Occipital lobe (tissue), 3 donors: ENCODE measurements at places on chromosomes 2 and 18. TPM values are rescaled to one million over a fixed set of nuclear protein-coding genes. Genes with fewer than 3 reads are reported as not detected.

Gene MMADHC
- total RNA-seq: 137 TPM

GRCh38 chr18:58787536-58788149 is 77.0 kb upstream of the ZNF532 start:
- peak; percentile 10 for DNase-seq

DNA sequence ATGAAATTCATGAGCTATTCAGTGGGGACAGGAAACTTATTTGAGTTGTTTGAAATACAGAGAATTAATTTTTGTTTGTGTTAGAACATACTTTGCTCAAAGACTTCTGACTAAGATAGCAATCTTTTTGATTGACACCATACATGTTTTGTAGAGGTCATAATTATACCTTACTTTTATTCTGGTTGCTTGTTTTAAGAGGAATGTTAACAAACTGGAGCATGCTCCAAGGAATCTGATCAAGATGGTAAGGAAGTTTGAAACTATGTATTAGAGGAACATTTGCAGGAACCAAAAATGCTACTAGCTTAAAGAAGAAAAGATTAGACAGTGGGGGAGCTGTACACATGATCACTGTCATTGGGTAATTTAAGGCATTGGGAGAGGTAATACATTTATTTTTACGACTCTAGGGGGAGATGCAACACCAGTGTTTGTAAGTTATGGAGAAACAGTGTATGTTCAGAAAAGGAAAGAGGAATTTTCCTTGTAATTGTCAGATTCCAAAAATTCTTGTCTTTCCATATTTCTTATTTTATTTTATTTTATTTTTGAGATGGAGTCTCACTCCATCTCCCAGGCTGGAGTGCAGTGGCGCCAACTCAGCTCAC is 8.0 kb downstream of the AGFG1 start:
- DNase-seq: no peak

Gene C2orf49
- total RNA-seq: 33.5 TPM

Gene SPDYA
- total RNA-seq: 1.4 TPM

- no peak for DNase-seq
Observed at GRCh38 chr2:203396667-203397066, 68.5 kb downstream of the ABI2 start.

Gene PRKAG3
- not detected for total RNA-seq

DNA sequence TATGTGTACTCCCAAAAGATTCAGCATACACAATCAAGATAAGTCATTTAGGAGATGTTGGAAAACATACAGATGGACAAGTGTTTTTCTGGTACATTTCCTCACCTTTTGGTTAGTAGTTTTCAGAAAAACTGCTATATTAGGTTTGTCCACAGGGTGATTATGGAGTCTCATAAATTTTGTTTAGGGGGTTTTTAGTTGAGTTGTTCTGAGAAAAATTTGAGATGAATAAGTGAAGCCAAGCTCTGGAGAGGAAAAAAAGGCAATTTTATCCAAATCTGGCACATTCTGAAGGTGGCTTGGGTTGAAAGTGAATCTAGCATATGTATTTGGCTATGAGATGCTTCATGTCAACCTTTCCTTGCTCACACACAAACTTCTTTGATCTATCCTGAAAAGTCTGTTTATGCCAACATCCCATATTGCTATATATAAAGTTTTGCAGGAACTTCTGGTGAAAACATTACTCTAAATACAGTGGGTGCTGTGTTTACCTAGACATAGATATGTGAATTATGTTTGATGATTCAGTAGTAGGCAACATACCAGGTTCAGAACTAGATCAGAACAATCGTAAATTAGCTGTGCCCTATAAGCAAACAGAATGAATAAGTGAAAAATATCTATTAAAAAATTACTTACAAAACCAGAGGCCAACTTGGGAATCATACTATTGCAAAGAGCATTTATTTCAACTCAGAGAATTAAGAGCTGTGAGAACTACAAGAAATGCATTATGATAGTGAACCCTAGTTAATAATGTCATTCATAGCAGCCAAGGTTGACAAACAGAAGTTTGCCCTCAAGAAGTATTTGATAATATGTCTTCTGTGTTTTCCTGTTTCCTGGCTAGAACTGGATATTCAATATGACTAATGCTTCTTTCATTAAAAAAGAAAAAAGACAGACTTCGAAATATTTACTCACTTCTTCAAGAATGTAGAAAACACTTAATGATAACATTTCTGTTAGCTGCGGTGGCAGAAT is 552.0 kb downstream of the IRS1 start:
- no peak for DNase-seq

Gene NT5DC4
- total RNA-seq: not detected

GRCh38 chr2:74939919-74940812 is 18.3 kb upstream of the POLE4 start:
- DNase-seq: no peak

- DNase-seq: no peak
Observed at GRCh38 chr2:28821295-28821958, 10.8 kb downstream of the SPDYA start.

GRCh38 chr2:3189076-3189591 is 188.5 kb downstream of the EIPR1 start:
- no peak for DNase-seq

- DNase-seq: no peak
Observed at GRCh38 chr2:219168526-219168925, 1.3 kb downstream of the SLC23A3 start.

DNA sequence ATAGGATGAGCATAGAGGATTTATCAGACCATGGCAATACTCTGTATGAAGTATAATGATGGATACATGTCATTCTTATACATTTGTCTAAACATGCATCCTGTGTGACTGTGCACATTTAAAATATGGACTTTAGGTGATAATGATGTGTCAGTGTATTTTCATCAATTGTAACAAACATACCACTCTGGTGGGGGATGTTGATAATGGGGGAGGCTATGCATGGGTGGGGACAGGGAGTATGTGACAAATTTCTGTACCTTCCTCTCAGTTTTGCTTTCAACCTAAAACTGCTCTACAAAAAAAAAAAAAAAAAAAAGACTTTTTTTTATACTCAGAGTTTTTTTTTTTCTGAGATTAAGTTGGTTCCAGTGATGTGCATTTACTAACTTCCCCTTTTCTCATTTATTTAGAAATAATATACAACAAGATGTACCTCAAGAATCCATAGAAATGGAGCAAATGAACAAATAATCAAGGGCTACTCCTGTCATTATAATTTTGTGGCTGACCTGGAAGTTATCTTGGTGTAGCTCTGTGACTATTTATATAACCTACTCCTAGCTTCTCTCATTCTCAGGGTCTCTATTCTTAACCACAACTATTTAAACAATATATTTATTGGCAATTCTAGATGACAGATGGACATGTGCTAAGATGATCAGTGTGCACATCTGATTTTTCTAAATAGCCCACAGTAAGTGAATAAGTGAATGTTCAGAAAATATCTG is 108.9 kb upstream of the ITGA4 start:
- DNase-seq: no peak

Gene IRS1
- 13.9 TPM for total RNA-seq

Gene AQP12B
- not detected for total RNA-seq

DNA sequence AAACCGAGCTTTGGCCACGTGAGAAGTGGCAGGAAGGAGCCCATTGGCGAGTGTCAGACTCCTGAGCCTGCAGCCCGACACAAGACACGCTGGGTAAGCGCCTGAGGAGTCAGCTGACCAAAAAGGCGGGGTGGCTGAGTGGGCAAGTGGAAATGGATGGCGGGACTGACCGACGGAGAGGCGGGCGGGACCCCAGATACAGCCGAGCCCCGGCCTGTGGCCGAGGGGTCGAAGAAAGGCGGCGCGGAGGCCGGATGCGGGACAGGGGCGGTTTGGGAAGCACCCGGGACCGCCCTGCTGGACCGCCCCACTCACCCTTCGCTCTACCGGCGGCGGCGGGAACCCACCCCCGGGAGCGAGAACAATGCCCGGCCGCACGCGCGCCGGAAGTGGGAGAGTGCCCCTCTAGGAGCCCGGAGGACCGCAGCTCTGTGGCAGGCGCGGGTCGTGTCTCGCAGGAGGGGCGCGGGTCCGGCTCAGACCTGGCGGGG is 22.8 kb downstream of the ZSCAN30 start:
- DNase-seq: peak; percentile 78

Gene GAREM1
- 22.0 TPM for total RNA-seq

GRCh38 chr2:129705085-129705484 is 274.4 kb upstream of the RAB6C start:
- no peak for DNase-seq

- no peak for DNase-seq
Observed at GRCh38 chr2:224551693-224552092, 33.5 kb downstream of the CUL3 start.

Gene FAM237A
- total RNA-seq: not detected

DNA sequence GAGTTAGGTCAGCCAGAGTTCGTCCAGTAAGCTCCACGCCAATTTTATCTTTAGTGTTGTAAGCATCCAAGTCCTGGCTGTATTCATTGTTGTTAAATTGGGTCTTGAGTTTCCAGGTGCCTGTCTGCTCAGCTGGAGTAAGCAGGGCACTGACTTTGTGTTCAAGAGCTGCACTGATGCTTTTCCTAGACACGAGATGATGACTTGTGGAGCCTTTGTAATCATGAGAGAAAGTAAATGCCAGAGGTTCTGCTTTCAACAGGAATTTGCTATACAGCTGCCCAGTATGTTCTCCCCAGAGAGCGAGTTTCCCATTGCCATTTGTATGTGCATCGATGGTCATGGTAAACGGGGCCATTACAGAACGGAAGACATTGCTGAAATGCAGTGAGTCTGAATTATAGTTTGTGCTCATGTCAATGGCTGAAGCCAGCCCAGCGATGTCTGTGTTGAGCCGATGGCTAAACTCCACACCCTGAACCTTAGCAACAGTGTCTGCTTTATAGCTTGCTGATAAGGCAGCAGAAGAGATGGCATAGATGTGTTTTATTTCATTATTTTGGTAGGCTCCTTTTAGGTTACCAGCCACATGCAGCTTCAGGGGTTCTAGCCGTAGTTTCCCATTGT is 32.9 kb downstream of the APOB start:
- DNase-seq: no peak

Gene RAD51AP2
- total RNA-seq: 0.47 TPM

GRCh38 chr18:44744161-44745121 is 63.8 kb downstream of the SETBP1 start:
- DNase-seq: peak; percentile 28

- DNase-seq: no peak
Observed at GRCh38 chr2:30201990-30202389, 29.3 kb upstream of the LBH start.

DNA sequence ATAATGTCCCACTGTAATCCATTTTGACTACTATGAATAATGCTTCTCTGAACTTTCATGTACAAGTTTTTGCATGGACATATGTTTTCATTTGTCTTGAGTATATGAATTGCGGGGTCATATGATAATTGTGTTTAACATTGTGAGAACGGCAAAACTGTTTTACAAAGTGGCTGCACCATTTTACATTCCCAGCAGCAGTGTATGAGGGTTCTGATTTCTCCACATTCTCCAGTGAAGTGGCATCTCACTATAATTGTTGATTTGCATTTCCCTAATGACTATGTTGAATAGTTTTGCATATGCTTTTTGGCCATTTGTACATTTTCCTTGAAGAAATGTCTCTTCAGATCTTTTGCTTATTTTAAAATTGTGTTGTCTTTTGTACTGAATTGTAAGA is 20.1 kb downstream of the NCOA1 start:
- DNase-seq: no peak

- no peak for DNase-seq
Observed at GRCh38 chr2:101356055-101356454, 31.2 kb downstream of the CREG2 start.

GRCh38 chr2:39593439-39594393 is 72.0 kb upstream of the TMEM178A start:
- no peak for DNase-seq

GRCh38 chr2:238847841-238848690 is at the start of gene TWIST2:
TSS of gene TWIST2 (plus strand) at chr2:238848085. CDS start at chr2:238848216, 131 bp downstream.
- DNase-seq: no peak

DNA sequence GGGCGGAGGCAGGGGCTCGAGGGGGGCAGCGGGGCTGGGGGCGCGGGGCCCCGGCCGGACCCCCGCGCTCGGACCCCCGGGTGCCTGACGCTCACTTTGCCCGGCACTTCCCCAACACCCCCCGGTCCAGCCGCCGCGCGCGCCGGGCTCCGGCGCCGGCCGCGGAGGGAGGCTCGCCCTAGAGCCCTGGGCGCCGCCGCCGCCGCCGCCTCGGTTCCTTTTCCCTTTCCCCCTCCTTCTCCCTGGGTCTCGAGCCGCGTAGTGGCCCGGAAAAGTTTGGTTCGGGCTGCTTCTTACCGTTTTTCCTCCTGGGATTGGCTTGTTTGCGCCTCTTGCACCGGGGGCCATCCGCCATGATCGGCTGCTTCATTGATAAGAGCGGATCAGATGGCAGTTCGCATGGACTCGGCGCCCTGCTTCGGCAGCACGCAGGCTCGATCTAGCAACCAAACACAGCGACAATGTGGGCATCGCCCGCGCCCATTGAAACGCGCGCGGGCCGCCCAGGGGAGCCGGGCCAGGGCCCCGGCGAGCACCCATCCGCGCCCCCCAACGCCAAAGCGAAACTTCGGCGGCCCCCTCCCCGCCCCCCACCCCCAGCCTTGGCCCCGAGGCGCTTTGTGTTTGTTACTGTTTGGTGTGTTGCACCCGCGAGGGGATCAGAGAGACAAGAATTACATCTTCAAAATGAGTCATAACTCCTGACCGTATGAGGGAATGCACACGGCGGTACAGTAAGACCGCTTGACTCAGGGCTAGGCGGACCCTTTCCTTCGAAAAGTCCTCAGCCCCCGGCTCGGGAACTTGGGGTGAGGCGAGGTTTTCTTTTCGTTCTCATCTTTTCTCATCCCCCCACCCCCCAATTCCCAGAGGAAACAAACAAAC is 2.7 kb downstream of the ZEB2 start:
- peak; percentile 44 for DNase-seq

Gene MSGN1
- total RNA-seq: not detected

DNA sequence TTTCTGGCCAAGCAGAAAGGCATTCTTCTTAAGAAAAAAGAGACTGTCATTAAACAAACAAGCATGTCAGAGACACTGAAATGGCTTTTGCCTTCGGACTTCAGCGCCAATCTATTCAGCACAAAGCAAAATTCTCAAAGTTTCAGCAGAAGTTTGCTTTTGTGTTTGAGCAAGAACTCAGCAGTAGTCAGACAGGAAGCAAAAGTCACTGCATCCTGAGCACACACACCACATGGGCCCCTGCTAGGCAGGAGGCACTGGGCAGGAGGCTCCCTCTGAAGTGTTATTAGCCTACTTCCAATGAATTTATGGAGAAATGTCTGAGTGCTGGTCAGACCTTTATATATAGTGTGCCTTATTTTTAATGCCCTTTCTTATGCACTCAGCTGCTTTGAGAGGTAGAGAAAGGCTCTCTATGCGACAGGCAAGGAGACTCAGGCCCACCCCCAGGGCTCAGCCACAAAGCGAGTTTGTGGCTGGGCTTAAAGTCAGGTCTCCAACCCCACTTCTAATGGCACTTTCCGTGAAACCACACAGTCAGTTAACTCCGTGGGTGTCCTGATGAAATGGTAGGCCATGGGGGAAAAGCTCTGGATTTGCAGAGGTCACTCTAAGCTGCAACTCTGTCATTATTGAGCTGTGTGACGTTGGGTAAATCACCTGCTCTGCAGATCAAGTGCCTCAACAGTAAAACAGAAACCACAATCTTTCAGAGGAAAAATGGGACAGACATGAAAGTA is 161.0 kb upstream of the TMEM200C start:
- no peak for DNase-seq

- DNase-seq: no peak
Observed at GRCh38 chr2:26696351-26696816, 3.9 kb downstream of the KCNK3 start.

GRCh38 chr2:65043001-65043400 is 13.2 kb upstream of the CEP68 start:
- DNase-seq: no peak

Gene SOX11
- total RNA-seq: 413 TPM

Gene GPR55
- not detected for total RNA-seq

- no peak for DNase-seq
Observed at GRCh38 chr18:35991696-35992095, 19.2 kb downstream of the RMP24 start.
